ENCODE measurements at places on chromosomes 16 and 17. TPM values are rescaled to one million over a fixed set of nuclear protein-coding genes. Genes with fewer than 3 reads are reported as not detected.

Gene ABAT
- total RNA-seq: 0.61 TPM

Gene MOSMO
- 10.5 TPM for total RNA-seq

Gene SMG1
- total RNA-seq: 25.3 TPM

Gene CCL2
- total RNA-seq: 24.8 TPM

Gene DHRS7C
- total RNA-seq: not detected

Gene KRTAP16-1
- total RNA-seq: not detected

Gene SLC13A2
- total RNA-seq: 0.15 TPM

Gene PYY
- not detected for total RNA-seq

All from A549 treated with CORT108297 at 1 μM for 4 hours (cell line).